Cortex of kidney (tissue), 1 donor: ENCODE measurements at places on chromosomes 16 and 17.

GRCh38 chr17:68777243-68777855, 176.2 kb upstream of the FAM20A start:
- no peak for DNase-seq

- no peak for DNase-seq
Measured at GRCh38 chr17:9249245-9249953, 228.1 kb downstream of the NTN1 start.

DNA sequence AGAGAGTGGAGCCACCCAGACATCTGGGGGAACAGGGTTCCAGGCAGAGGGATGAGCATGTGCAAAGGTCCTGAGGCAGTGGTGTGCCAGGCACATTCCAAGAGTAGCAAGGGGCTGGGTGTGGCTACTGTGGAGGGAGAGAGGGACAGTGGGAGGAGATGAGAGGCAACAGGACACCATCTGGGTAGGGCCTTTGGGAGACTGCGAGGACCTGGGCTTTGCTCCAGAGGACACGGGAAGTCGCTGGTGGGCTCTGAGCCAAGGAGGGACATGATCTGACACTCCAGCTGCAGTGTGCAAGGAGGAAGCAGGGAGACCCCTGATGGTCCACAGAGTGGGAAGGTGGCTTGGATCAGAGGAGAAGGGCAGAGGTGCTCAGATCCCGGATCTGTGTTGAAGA, 56.7 kb upstream of the MED9 start:
- DNase-seq = no peak

DNA sequence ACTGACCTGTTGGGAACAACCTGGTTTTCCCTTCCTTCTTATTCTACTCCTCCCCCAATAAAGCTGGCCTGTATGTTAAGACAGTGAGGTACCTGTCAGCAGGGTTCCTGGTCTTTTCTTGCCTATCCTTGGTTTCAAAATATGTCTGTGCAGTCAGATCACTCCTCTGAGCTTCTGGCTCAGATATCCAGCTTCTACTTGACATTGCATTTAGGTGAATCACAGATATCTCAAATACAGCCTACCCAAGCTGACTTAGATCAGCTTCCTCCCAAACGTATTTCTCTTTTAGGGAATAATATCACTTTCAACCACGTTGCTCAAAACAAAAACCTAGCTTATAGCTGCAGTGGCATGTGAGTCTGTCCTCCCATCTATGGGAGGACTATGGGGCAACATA, 48.7 kb downstream of the TEX14 start:
- no peak for DNase-seq

DNA sequence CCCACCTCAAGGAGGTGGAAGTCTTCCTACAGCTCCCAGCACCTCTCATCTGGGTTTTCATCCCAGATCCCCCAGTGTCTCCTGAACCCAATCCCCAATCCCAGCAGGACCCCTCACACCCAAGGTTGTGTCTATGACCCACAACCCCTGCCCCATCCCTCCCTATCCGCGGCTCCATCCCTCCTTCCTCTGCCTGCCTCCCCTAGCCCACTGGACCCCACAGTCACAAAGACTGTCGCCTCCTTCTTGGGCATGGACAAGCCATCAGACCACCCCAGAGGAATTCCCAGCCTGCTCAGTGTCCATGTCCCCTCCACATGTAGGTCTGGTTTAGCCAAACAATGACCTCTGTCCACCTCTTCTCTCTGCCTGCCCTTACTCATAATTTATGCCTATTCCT, 12.3 kb downstream of the CES1 start:
- DNase-seq = no peak

DNA sequence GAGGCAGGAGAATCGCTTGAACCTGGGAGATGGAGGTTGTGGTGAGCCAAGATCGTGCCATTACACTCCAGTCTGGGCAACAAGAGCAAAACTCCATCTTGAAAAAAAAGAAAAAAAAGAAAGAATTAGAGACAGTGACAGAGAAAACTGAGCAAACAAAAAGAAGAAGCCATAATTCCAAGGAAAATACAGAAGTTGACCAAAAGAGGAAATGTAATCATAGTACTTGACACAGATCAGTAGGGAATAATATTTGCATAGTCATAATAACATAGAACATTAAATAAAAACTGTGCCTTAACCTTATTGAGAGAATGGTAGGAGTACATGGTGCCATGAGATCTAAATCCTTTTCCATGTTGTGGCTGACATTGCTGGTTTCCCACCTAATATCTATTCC, 14.7 kb upstream of the USP31 start:
- DNase-seq = no peak

DNA sequence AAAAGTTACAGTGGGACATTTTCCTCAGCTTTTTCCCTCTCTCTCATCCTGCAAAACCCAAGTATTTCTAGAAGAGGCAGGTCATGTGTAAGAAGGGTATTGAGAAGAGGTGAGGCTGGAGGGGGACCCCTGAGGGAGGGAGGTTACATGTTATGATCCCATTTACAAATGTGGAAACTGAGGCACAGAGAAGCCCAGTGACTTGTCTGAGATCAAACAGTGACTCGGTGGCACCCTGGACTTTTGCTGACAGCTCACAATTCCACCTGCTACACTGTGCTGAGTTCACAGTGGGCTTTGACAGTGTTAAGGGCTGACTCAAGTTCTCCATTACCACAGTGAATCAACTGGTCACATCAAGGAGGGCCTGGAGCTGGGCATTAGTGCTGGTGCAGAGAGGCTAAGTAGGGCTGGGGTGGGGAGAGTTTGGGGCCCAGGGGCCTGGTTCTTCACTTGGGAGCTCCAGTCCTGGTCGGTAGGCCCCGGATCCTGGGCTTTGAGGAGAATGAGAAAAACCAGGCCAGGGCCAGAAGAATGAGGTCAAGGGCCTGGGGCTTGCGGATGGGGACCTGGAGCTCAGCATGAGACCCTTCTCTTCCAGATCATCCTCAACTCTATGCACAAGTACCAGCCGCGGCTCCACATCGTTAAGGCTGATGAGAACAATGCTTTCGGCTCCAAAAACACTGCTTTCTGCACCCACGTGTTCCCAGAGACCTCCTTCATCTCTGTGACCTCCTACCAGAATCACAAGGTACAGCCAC, 26.0 kb downstream of the TBX4 start:
- DNase-seq = no peak

- DNase-seq = no peak
Measured at GRCh38 chr17:40582328-40582901, 17.1 kb upstream of the CCR7 start.

- no peak for DNase-seq
Measured at GRCh38 chr16:12098429-12099310, 122.1 kb downstream of the SNX29 start.

GRCh38 chr16:61993108-61993507, 43.1 kb downstream of the CDH8 start:
- DNase-seq = no peak

DNA sequence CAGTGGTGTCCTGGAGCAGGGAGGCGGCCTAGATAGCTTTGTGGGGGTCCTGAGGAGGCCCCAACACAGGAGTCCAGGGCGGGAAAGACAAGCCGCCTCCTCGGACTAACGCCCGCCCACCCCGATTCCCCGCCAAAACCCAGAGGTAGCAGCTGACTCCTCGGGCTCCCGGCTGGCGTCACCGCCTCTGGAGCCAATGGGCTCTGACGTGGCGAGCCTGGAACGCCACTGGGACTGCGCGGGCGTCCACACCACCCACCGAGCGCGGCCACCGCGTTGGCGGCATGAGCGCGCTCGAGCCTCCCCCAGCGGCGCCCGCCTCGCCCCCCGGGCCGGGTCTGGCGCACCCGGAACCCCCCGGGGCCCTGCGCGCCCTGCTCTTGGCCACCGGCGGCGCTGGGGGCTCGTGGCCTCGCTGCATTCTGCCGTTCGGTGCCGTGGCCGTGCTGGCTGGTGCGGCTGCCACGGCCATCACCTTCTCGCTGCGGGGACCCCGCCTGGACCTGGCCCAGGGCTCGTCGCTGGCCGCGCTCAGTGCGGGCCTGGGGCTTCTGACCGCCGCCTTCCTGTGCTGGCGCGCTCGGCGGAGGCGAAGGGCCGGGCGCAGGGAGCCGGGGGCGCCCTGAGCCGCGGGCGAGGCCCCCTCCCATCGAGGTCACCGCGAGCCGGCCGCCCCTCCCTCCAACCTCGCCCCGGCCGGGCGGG, 3.4 kb upstream of the NTN3 start:
- no peak for DNase-seq

GRCh38 chr17:29180034-29180787, at the start of gene MYO18A:
MYO18A (minus strand) TSS chr17:29180398; CDS start chr17:29166940, 13,458 bp downstream.
- no peak for DNase-seq

DNA sequence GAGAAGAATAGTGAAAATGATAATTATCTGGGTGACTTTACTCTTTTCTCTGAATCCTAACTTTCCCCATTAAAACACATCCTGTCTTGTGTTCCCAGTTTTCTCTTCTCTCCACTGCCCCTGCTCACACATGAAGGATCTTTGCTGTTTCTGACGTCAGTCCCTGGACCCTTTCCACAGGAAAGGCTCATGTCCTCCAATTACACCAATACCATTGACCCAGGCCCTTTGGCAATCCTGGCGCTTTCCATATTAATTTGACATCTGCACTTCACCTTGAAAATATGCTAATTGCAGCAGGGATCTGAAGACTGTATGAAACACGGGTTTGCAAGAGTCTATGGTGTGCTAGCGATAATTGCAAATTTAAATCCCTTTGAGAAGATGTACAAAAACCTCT, 170.2 kb upstream of the GOT2 start:
- no peak for DNase-seq

DNA sequence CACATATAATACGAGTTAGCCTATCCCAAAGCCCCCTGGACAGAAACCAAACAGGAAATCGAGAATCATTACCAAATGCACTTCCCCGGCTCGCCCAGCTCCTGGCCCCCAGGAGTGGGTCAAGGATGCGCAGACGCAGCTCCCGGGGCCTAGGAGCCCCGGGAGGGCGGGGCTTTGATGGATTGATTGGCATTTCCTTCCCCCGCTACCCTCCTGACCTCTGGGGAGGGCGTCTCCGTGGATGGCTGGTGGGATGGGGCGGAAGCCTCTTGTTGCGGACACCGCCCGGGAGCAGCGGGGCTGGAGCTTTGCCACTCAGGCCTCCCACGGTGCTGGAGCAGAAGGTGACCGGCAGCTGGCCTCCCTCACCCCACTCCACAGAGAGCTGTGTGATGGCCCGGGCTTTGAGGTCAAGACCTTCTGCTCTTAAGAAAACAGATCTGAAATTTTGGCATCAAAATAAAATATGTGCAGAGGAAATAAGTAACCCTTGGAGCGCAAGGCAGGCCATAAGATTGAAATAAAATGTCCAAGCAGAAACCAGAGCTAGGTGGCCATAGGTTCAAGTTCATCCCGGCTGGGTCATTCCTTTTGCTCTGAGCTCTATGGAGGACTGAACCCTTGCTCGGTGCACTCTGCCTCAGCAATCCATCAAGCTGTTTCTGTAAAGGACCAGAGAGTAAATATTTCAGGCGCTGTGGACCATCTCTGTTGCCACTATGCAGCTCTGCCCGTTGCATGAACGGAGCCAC, 262.3 kb downstream of the SOX9 start:
- no peak for DNase-seq

DNA sequence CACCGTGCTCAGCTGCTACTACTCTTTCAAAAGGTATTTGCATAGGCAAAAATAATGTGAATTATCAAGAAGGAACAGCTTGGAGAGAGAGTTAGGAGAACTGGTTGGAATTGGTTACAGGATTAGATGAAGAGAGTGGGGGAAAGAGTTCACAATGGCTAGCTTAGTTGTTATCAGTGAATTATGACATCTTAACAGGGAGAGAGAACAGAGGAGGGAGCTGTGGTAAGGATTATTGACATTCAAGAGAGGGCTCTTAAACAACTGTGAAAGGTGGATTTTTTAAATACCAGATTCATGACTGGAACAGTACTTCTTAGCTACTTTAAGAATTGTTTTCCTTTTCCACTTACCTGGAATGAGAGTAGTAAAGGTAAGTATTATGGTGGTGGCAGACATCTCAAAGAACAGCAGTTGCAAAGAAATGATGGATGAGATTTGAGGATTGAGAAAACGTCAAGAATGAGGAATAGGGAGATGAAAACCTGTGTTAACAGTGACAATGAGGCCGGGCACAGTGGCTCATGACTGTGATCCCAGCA, 43.9 kb upstream of the SLC5A11 start:
- no peak for DNase-seq

- no peak for DNase-seq
Measured at GRCh38 chr17:51461578-51462004, 201.2 kb downstream of the UTP18 start.

DNA sequence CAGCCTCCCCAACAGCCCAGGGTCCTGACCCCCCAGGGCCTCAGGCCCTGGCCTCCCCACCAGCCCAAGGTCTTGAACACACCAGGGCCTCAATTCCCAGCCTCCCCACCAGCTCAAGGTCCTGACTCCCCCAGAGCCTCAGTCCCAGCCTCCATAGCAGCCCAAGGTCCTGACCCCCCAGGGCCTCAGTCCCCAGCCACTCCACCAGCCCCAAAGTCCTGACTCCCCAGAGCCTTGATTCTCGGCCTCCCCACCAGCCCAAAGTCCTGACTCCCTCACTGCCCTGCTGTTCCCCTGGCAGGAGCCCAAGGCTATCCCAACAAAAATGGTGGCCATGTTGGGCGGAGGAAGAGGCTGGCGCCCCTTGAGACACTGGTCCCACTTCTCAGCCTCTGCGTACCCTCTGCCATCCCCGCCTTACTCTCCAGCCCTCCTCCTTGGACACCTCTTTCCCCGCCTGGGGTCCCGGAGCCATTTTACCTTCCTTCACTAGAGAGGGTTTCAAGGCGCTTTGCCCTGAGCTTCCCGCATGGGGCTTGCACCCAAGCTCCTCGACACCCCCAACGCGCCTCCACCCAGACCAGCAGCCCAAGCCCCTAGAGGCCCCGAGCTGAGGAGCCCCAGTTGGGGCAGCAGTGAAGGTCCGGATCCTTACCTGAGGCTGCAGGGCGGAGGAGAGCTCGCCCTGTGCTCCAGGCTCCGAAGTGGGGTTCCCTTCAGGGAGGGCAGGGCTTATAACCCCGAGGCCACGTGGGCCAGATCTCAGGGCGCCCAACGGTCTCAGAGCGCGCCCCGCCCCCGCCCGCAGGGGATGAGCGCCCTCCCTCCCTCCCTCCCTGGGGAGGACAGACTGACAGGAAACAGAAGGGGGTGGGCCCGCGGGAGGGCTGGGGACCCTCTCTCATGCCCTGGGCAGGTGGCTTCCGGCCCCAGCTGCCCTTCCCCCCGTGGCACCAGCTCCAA, 3.5 kb upstream of the TSPOAP1 start:
- DNase-seq = no peak

GRCh38 chr17:18261659-18262058, 1.2 kb downstream of the MIEF2 start:
- DNase-seq = no peak
